ENCODE measurements at places on chromosomes 6 and 20.
A peak's percentile ranks its signal among the peaks of the same experiment; 100 is the strongest.

- no peak for DNase-seq
Observed at GRCh38 chr6:37569743-37570481, 70.2 kb upstream of the CCDC167 start.

DNA sequence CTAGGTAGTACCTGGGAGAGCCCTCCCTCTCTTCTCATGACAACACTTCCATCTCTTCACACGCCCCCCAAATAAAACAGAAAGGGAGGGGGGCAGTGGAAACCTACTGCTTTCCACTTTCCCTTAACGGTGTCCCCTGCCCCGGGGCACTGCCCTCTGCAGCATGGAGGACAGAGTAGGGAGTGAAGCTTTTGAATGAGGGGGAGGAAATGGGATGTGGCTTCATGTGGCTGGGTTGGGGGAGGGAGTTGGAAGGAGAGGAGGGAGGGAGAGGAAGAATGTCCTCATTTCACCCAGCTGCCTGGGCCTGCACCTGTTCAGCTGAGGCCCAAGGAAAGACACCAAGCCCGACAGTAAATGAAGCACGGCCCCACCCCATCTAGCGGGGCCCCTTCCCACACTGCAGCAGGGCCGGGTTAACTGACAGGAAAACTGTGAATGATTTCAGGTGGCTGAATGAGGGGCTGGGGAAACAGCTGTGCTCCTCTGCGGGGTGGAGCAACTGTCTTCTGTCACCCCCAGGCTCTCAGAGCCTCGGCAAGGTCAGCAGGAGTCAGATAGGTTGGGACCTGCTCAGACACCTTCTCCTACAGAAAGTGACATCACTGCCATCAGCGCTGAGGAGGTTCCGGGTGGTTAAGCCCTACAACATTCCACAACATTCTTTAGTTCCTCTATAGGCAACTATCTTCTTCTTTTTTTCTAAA lies 40.0 kb upstream of the TAF8 start:
- peak; percentile 95 for DNase-seq

- DNase-seq: no peak
Observed at GRCh38 chr20:35901678-35902544, 52.4 kb downstream of the SCAND1 start.

GRCh38 chr20:36463212-36464061 lies 77.9 kb upstream of the MYL9 start:
- DNase-seq: no peak

GRCh38 chr20:1204113-1204512 lies 859 bp downstream of the C20orf202 start:
- DNase-seq: peak; percentile 24

GRCh38 chr6:25359191-25359861 lies 80.2 kb downstream of the CARMIL1 start:
- DNase-seq: no peak

Measured in KBM-7 (cell line).